AG09309 (cell line): ENCODE measurements at places on chromosomes 3 and 15.

GRCh38 chr15:69843276-69843899 lies 254.3 kb downstream of the TLE3 start:
- no peak for DNase-seq

- no peak for DNase-seq
Measured at GRCh38 chr3:182309120-182309519, 484.2 kb upstream of the ATP11B start.

DNA sequence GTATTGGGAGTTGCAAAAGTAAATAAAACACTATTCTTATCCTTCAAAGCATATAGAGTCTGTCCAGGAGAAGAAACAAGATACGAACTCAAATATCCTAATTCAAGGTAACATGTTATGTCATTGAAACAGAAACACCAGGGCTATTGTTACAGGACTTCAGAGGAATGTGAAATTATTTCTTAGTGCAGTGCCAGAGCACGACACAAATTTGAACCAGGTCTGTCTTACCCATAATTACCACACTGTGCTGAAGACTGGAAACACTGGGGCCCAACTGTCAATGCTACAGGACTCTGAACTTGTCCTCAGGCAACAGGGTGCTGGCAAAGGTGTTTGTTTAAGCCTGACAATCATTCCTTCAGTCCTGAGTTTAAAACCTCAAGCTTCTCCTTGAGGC lies 633.6 kb upstream of the UBE2E2 start:
- DNase-seq: no peak

DNA sequence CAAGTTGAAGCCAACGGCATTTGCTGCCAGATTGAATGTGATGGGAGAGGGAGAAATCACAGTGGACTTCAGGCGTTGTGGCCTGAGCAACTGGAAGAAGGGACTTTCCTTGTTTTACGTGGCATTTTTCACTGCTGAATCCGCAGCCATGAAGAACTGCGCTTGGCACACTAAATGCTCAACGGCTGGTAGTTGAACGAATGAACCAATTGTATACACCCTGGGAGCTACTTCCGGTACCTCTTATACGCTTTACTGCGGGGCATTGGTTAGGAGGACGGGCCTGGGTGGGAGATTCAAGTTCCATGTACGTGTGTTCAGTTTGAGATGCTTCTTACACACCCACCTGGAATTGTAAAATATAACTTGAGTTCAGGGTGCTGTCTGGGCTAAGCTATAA lies 5.2 kb downstream of the SYNM start:
- no peak for DNase-seq

- no peak for DNase-seq
Measured at GRCh38 chr15:69531665-69532027, 79.0 kb downstream of the RPLP1 start.
